ENCODE measurements at places on chromosomes 1 and 21. TPM values are rescaled to one million over a fixed set of nuclear protein-coding genes. Genes with fewer than 3 reads are reported as not detected.

GRCh38 chr1:243727503-243728203, 122.4 kb downstream of the AKT3 start:
- peaks cover 6% of the 10 kb centered on the region for H3K36me3 ChIP-seq
- H3K4me1 ChIP-seq = peaks cover 31% of the 10 kb centered on the region
- no peak overlapping the region for H3K27ac ChIP-seq
- DNase-seq = no peak
- no peaks in the 10 kb centered on the region for H3K27me3 ChIP-seq

- H3K4me3 ChIP-seq = no peak overlapping the region
- H3K36me3 ChIP-seq = peaks cover 40% of the 10 kb centered on the region
- no peak for DNase-seq
- peaks cover 42% of the 10 kb centered on the region for H3K4me1 ChIP-seq
- no peaks in the 10 kb centered on the region for H3K27me3 ChIP-seq
Measured at GRCh38 chr1:40699787-40700186, 8.3 kb downstream of the NFYC start.

DNA sequence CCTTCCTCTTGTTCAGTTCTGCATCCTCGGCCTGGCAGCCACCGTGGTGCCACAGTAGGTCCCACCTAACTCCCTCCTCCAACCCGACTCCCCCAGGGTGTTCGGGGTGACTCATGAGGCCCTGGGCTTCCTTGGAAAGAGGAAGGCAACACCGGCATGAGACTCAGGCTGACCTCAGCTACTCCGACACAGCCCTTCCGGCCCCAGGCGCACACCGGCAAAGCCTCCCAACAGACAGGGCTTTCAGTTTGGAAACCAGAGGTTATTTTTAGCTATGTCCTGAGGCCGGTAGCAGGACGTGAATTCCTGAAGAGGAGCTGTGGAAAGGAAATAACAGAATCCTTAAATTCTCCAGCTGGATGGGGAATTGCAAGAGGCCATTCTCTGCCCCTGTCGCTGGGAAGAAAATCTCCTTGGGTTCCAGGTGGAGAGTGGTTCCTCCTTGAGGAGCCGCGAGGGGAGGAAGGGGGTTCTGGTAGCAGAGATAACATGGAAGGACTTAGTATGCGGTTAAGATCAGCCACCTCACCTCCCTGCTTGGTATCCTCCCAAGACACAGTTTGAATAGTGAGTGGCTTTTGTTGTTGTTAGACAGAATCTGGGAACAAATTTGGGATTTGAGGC, 24.4 kb downstream of the PLXNA2 start:
- H3K27me3 ChIP-seq = peaks cover 26% of the 10 kb centered on the region
- no peak overlapping the region for H3K4me3 ChIP-seq
- no peaks in the 10 kb centered on the region for H3K36me3 ChIP-seq

PLA2G2C gene
- total RNA-seq = 0.30 TPM

PTPN7 gene
- 398 TPM for total RNA-seq

KRTAP19-1 gene
- not detected for total RNA-seq

Data from activated T-helper 2 cell treated with anti-CD3 and anti-CD28 coated beads, Interferon-gamma antibody, Interleukin-2, Interleukin-4, amounts not matched to agents 10 μg/mL and 5 μg/mL and 100 μg/mL, durations not matched to agents 14 hours and 24 hours and 36 hours (primary cell).